CD8-positive, alpha-beta T cell (primary cell): ENCODE measurements at places on chromosomes 1 and 21.

DNA sequence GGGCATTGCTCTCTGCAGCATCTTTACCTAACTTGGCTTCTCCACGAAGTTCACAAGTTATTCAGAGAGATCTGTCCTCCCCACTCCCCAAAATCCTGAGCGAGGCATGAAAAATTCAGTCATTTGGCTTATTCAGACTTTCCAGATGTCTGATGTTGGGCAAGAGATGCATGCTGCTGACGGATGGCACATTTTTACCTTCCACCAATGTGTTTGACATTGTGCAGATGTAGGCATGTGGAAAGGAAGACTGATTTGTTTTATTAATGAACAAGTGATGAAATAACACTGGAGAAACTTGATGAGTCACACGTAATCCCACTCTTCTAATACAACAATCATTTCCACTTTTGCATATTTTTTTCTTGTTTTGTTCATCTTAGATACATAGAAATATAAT is 86.7 kb downstream of the C1orf94 start:
- no peak for DNase-seq

GRCh38 chr1:100773444-100773843 is 53.9 kb downstream of the VCAM1 start:
- DNase-seq: no peak

DNA sequence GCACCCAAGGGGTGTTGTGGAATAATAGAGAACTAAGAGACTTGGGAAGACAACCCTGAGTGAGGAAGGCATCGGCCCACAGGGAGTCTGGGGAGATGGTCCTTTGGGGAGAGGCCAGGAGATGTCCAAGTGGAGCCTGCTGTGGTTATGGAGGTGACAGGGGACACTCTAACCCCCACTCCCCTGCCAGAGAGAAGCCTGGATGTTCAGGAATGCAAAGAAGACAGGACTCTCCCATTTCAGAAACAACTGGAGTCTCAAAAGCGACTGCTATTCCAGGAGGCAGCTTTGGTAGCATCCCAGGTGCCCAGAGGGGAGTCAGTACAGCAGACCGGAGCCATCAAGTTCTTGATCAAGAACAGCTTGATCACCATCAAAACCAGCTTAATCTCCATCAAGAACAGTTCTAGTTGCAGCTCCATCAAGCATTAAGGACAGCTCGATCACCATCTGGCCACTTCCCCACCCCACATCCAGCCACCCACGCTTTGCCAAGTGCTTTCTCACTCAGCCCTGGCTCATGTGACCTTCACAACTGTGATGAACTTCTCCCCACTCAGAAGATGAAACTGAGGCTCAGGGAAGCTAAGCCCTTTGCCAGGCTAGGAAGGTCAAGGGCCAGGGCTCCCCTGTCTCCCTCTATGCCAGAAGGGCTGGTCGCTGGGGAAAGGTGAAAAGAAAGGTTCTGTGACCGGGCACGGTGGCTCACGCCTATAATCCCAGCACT is 743 bp downstream of the CD52 start:
- DNase-seq: no peak

DNA sequence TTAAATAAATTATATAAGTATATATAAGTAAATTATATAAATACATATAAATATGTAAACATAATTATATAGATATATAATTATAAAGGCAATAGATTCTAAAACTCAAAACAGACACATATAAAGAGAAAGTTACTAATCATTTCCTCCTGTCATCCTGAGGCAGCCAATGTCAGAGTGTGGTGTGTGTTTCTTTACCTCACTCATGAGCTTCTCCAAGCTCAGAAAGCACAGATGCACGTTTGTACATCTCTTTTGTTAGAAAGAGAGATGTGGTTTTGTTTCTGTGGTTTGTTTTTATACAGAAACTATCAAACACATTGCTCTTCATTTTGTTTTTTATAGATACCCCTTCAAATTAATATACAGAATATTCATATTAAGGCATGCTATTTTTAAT is 594.8 kb downstream of the USP25 start:
- DNase-seq: no peak

DNA sequence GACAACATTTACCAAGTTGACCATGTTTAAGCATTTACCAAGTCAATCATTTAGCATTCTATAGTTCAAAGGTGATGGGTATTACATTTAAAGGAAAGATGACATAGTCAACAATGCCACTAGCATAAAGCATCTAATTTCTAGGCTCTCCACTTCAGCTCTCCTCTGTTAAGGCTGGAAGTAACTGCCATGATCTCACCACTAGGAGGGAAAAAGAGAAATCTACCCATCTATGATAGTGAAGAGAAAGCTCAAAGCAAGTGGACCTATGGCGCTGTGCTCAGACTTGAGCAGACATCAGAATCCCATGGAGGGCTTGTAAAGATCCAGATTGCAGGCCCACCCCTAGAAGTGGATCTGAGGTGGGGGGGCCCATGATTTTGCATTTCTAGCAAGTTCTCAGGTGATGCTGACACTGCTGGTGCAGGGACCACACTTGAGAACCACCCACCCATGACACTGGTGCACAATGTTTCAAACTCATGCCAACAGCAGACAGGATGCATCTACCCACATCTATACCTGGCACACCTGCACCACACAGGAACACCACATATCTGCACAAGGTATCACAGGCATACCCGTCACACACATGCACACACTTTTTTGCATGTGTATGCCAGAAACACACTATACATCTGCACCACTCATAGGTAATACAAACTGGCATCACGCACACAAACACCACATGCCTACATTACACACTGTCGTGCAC is 392.9 kb upstream of the RUNX1 start:
- DNase-seq: no peak

DNA sequence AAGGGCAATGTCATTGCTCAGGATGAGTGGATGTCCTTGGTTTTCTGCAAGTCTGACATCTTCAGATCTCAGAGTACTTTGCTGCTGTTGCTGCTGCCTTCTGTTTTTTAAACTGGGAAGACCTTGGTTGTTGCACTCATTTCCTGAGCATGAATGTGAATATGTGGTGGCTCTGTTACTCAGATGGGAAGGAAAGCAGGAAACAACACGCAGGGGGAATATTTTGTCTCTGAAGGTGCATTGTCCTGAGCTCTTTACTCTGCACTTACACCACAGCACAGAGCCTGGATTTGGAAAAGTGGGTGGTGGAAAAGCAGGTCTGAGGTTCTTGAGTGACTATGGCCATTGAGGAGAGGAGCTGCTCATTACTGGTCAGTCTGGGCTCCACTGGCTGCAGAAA is 36.3 kb downstream of the PTGFRN start:
- no peak for DNase-seq

DNA sequence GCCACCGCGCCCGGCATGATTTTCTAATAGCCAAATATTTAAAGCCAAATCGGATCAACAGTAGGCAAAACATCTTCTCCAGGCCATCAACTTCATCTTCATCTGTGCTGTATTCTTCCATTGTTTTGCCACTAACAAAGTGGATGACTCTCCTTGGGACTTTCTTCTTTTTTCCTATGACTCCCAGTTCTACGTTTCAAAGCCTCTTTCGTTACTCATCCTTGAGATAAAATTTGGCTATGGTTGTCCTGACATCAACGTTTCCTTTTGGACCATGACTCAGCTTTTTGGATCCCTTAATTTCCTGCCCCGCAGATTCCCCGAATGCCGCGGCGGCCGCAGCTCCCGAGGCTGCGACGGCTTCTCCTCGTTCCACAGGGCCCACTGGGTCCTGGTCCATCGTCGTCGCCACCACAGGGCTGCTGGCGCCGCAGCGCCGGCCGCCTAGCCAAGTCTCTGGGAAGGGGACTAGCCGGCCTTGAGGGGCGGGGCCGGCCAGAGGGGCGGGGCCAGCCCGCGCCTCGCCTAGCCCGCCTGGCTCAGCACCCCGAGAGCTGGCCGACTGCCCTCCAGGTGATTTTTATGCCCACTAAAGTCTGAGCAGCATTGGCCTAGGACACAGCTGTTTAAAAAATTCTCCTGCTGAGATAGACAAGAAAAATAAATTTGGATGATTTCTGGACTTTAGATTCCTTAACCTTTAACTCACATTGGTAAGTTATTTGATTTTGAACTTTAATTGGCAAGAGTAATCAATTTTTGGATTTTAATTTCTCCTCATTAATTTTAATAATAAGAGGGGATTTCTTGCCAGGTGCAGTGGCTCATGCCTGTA is 93.9 kb downstream of the ADCY10 start:
- DNase-seq: no peak

- no peak for DNase-seq
Measured at GRCh38 chr1:170903961-170904360, 31.4 kb upstream of the MROH9 start.

- no peak for DNase-seq
Measured at GRCh38 chr1:209534496-209535250, 48.8 kb upstream of the CAMK1G start.

- DNase-seq: no peak
Measured at GRCh38 chr1:89699451-89699986, 66.6 kb downstream of the LRRC8C start.

DNA sequence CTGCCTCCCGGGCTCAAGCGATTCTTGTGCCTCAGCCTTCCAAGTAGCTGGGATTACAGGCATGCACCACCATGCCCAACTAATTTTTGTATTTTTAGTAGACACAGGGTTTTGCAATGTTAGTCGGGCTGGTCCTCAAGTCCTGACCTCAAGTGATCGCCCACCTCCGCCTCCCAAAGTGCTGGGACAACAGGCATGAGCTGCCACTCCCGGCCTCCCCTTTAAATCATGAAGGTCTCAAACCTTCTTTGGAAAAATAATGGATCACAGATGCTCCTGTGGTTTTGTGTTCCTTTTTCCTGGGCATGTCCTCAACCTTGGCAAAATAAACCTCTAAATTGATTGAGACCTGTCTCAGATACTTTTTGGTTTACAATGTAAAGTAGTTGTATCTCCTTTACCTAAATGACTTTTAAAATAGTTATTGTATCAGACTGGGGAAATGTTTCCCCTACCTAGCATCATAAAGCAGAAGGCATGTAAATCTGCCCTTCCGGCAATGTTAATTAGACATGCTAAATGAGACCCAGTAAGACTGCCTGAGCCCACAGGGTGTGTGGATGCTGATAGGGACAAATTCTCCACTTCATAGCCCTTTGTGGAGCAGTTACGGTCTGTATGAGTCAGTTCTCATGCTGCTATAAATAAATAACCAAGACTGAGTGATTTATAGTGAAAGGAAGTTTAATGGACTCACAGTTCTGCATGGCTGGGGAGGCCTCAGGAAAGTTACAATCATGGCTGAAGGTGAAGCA is 27.8 kb downstream of the CBR1 start:
- DNase-seq: no peak

DNA sequence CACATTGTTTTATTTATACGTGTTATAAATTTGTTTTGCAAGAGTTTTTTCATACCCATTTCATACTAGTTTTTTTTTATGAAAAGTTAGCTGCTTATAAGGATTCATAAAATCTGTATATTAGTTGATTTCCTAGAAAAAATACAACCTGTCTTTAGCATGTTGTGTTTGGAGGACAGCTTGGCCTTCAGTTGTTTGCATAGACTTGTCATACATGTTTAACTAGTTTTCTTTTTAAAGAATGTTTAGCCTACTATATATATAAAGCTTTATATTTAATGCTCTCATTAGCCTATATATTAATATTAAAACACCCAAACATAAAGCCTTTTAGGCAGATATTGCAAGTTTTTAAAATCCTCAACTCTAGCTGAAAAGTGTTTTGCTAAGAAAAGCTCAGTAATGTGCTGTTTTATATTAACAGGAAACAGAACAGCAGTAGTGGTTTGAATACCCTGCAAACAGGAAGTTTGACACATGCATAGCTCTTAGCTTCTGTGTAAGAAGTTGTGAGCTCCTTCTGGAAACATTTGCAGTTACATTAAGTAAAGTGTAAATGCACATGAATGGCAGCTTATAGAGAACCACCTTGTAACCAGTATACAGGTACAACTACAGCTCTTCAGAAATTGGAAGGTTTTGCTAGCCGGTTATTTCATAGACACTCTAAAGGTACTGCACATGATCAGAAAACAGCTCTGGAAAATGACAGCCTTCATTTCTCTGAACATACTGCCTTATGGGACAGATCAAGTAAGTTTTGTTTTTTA is at the start of gene PRKACB:
TSS of gene PRKACB (plus strand) at position 476 of the 770 bp plus-strand sequence. CDS start at position 567, 91 bp downstream.
- DNase-seq: peak; percentile 82

GRCh38 chr21:19510653-19511052 is 1107.1 kb upstream of the TMPRSS15 start:
- DNase-seq: no peak

DNA sequence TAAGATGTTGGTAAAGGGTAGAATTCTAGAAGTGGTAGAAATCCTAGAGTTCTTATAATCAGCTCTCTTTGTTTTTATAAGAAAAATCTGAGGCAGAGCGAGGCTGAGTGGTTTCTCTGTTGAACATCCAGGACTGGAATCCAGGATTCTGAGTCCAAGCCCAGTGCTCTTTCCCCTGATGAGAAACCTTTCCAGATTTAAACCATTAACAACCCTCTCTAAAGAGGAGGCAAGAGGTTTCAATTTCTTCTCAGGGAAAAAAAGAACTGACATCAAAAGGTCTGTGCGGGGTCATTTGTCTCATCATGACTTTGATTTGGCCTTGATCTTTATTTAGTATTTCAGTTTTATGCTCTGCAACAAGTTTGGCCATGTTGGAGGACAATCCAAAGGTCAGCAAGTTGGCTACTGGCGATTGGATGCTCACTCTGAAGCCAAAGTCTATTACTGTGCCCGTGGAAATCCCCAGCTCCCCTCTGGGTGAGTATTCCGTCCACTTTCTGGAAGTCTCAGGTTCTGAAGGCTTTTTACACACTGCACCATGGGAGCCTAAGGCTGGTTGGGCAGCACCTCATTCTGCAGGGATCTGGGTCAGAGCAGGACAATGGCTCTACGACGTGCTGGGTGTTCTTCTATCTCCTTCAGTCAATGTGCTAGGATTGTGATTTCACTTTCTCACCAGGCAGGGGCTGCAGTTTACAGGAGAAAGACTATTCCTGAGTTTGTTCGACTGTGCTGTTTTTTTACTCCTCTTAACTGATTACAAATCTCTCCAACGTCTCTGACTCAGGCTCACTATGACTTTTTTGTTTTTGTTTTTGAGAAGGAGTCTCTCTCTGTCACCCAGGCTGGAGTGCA is 18.9 kb upstream of the CCT8 start:
- no peak for DNase-seq

- DNase-seq: no peak
Measured at GRCh38 chr1:7047866-7048265, 262.6 kb downstream of the CAMTA1 start.

- DNase-seq: peak; percentile 82
Measured at GRCh38 chr1:38559446-38560165, 300.0 kb downstream of the RRAGC start.

DNA sequence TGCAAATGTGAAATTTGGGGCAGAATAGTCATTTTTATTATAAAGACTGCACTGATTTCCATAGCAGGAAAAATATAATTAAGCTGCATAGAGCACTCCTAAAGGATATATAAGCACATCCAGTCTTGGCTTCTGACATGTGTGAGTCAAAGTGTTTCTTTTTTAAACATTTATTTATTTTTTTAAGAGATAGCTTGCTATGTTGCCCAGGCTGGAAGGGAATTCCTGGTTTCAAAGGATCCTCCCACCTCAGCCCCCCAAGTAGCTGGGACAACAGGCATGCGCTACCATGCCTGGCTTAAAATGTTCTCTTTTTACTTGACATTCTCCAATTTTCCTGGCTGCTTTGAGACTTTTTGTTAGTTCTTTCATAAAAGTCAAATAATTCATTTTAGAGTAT is 126.1 kb downstream of the HMCN1 start:
- no peak for DNase-seq

- DNase-seq: no peak
Measured at GRCh38 chr1:89974696-89975470, 20.0 kb upstream of the ZNF326 start.

GRCh38 chr1:64357422-64357821 is 112.5 kb upstream of the CACHD1 start:
- DNase-seq: no peak

GRCh38 chr21:17976139-17976538 is 157.0 kb upstream of the C21orf91 start:
- DNase-seq: no peak

GRCh38 chr1:229227298-229227919 is 43.5 kb upstream of the RAB4A start:
- peak; percentile 78 for DNase-seq
